ENCODE measurements at places on chromosomes 5 and 9.

GRCh38 chr5:54263447-54263846, 46.9 kb downstream of the ARL15 start:
- no peak for DNase-seq

- DNase-seq, result no peak
Measured at GRCh38 chr9:94169968-94170367, 85.7 kb downstream of the PTPDC1 start.

DNA sequence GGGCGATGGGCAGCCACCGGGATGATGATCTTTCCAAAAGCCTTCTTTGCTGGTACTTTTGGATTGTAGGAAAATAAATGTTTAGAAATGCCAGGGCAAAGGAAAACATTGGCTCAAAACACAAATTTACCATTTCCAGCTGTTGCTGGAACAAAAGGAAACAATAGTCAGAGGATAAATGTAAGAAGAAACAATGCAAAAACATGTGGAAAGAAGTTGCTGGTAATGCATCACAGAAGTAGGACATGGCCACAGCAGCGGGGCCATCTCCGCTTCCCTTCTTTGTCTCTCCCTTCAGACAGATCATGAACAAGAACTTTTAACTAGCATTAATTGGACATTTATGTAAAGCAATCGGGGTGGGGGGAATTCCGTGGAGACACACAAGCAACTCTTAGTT, 184.5 kb downstream of the EBF1 start:
- DNase-seq, result no peak

DNA sequence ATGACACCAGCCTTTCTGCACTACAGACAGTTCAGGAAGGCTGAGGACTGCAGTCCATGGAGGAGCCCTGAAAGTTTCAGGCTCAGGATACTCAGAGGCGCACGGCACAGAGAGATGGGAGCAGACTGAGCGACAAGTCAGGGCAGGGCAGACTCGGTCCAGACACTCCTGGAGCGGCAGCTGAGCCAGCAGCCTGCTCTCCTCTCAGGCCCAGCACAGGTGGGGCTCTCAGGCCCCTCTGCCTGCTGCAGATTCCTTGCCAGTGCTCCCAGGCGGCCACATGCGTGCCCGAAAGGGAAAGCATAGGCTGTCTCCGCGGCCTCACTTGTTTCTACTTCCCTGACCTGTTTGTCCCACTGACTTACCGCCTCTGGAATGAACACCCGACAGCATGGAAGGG, 228.3 kb downstream of the IRX2 start:
- no peak for DNase-seq

- DNase-seq, result no peak
Measured at GRCh38 chr5:80277191-80277590, 21.3 kb upstream of the SERINC5 start.

DNA sequence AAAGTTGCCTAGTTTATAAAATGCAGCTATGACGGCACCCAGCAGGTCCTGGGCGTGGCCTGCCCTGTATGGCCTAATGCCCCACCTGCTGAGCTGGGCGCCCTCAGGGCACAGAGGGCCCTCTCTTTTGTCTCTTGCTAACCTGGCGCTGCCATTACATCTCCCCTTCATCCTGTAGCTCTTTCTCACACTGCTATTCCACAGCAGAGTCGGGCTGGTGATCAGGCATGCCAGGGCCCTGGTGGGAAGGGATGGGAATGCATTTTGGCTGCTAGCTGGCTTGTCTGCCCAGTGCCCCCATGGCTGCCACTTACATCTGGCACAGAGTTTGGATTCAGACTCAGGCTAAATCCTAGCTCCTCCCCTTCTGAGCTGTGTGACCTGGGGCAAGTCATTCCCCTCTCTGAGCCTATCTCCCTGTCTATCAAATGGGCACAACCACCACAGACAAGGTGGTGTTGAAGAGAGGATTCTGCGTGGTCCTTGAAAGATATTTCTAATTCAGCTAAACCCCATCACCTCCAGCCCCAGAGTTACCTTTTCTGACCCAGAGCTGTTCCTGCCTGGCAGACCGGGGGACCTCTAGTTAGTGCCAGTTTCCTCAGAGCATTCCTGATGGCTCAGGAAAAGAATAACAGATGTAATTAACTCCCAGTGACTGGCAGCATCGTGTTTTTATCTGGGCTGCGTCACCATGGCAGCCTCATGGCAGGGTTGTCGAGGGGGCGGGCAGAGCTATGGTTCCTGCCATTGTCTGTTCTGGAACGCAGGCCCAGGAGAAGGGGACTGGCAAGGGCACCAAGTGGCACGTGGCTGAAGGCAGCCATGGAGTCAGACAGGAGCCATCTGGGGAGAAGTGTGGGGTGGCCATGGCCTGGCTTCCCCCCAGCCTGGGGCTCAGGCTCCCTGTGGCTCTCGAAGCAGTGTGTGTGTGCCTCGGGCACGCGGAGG, 6.3 kb downstream of the PRR7 start:
- no peak for DNase-seq

Measured in GM06990 (cell line).